Heart left ventricle (tissue), 16 donors: ENCODE measurements at places on chromosomes 16 and 17. TPM values are rescaled to one million over a fixed set of nuclear protein-coding genes. Genes with fewer than 3 reads are reported as not detected.

Gene SLC2A4
- total RNA-seq, result 176 TPM

GRCh38 chr16:66267292-66268014 lies 99.0 kb upstream of the CDH5 start:
- H3K36me3 ChIP-seq, result no peaks in the 10 kb centered on the region
- peak overlapping the region; percentile 39 for H3K27ac ChIP-seq
- DNase-seq, result no peak
- H3K4me1 ChIP-seq, result peaks cover 14% of the 10 kb centered on the region

GRCh38 chr16:22397464-22397863 lies 23.0 kb upstream of the CDR2 start:
- H3K27me3 ChIP-seq, result no peaks in the 10 kb centered on the region
- no peak overlapping the region for H3K27ac ChIP-seq
- no peak overlapping the region for H3K4me3 ChIP-seq
- H3K36me3 ChIP-seq, result no peaks in the 10 kb centered on the region

GRCh38 chr17:16171613-16172012 lies 43.7 kb downstream of the NCOR1 start:
- no peak for DNase-seq
- no peak overlapping the region for H3K4me3 ChIP-seq
- no peaks in the 10 kb centered on the region for H3K4me1 ChIP-seq
- H3K36me3 ChIP-seq, result peaks cover 52% of the 10 kb centered on the region
- no peaks in the 10 kb centered on the region for H3K27me3 ChIP-seq
- H3K27ac ChIP-seq, result no peak overlapping the region

DNA sequence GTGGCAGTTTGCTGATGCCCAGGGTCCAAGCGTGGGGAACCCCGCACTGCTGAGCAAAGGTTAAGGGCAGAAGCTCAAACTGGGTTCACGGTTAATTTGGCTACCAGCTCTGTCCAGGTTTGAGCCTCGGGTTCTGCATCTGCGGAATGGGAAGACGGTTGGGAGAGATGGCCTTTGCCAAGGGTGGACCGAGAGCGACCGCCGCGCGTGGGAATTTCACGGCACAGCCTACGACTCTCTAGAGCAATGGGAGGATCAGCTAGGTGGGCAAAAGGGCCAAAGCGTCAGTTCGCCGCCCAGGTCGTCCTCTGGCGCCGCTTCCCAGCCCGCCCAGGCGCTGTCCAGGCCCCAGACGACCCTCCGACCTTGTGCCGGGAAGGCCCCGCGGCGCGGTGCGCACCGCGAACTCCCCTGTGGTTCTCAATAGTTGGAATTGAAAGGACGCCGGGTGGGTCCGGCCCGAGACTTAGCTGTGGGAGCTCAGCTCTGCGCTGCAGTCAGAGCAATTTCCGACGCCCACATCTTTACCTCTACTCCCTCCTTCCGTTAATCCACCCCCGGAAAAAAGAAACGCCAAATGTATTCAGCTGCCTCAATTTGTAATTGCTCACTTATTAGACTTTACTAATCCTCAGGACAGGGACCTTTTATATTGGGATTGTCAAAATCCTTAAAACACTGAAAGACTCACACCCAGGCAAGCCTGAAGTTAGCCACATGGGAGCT lies 2.5 kb upstream of the HS3ST3B1 start:
- H3K4me1 ChIP-seq, result peaks cover 46% of the 10 kb centered on the region
- H3K27ac ChIP-seq, result no peak overlapping the region
- peaks cover 83% of the 10 kb centered on the region for H3K27me3 ChIP-seq
- DNase-seq, result no peak
- no peaks in the 10 kb centered on the region for H3K36me3 ChIP-seq
- peak overlapping the region; percentile 37 for H3K4me3 ChIP-seq

Gene KRTAP9-2
- total RNA-seq, result not detected

DNA sequence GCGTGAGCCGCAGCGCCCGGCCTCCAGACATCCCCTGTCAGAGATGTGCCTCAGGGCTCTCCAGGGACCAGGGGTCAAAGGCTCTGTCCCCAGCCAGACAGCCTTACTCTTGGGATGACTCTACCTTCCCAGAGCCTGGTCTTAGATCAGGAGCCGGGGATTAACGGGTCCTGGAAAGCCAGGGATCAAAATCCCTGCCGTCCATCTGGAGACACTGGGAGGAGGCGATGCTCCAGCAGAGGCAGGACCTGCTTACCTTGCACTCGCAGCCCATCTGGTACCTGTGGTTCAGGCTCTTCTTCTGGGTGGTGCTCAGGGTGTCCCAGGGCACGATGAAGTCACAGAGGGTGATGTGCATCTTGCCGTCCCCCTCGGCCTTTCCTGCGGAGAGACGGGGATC lies 16.7 kb upstream of the USP36 start:
- DNase-seq, result no peak
- H3K4me1 ChIP-seq, result peaks cover 9% of the 10 kb centered on the region
- no peak overlapping the region for H3K27ac ChIP-seq
- no peaks in the 10 kb centered on the region for H3K36me3 ChIP-seq

GRCh38 chr17:75065562-75066151 lies 18.6 kb downstream of the KCTD2 start:
- no peaks in the 10 kb centered on the region for H3K4me1 ChIP-seq
- H3K27me3 ChIP-seq, result no peaks in the 10 kb centered on the region
- peaks cover 15% of the 10 kb centered on the region for H3K36me3 ChIP-seq
- H3K27ac ChIP-seq, result no peak overlapping the region
- DNase-seq, result no peak

- no peak overlapping the region for H3K4me3 ChIP-seq
- H3K27ac ChIP-seq, result no peak overlapping the region
- no peaks in the 10 kb centered on the region for H3K27me3 ChIP-seq
- DNase-seq, result no peak
- no peaks in the 10 kb centered on the region for H3K4me1 ChIP-seq
- no peaks in the 10 kb centered on the region for H3K36me3 ChIP-seq
These were observed 470.2 kb downstream of the PMP22 start for GRCh38 chr17:14794961-14795360.

Gene CCL16
- not detected for total RNA-seq

GRCh38 chr17:48759288-48759687 lies 30.7 kb upstream of the HOXB13 start:
- H3K36me3 ChIP-seq, result no peaks in the 10 kb centered on the region
- H3K4me1 ChIP-seq, result no peaks in the 10 kb centered on the region
- DNase-seq, result no peak
- H3K4me3 ChIP-seq, result no peak overlapping the region
- H3K27me3 ChIP-seq, result peaks cover 45% of the 10 kb centered on the region

Gene HOXB7
- not detected for total RNA-seq

GRCh38 chr16:64417711-64418227 lies 704.1 kb downstream of the CDH11 start:
- DNase-seq, result no peak
- peaks cover 31% of the 10 kb centered on the region for H3K4me1 ChIP-seq
- H3K27ac ChIP-seq, result no peak overlapping the region
- no peak overlapping the region for H3K4me3 ChIP-seq
- H3K36me3 ChIP-seq, result no peaks in the 10 kb centered on the region

DNA sequence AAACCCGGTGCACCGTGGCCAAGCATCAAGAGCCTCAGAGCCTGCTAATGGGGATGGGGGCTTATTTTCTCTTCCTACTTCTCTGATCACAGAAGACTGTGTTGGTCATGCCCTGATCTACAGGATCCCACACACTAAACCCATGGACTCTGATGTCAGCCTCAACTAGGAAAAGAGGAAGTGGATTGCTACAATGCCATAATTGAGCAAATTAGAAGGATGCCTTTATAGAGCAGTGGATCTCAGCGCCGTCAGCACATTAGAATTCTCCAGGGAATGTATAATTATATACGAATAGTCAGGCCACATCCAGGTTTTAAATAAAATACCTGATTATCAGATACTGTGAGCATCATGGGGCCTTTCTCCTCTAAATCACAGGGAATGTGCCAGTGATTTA lies 64.8 kb downstream of the VAT1L start:
- no peaks in the 10 kb centered on the region for H3K4me1 ChIP-seq
- no peak overlapping the region for H3K27ac ChIP-seq
- DNase-seq, result no peak

DNA sequence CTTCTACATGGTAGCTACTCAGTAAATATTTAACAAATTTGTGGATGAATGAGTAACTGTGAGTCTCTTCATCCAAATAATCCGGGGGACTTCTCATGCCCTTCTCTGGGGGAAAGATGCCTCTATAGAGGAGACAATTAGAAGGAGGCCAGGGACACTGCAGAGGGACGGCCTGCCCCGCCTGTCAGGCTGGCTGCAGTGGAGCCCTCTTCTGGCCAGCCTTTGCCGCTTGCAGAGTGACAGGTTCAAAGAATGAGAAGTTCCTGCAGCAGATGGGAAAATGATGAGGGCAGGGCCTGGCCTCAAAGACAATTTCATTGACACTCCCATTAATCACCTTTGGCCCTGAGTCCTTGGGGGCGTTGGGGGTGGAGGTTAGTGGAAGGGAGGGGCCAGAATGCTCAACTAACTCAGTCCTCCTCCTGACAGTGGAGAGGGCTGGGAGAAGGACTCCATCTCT lies 339.0 kb downstream of the MAF start:
- no peaks in the 10 kb centered on the region for H3K27me3 ChIP-seq
- no peak overlapping the region for H3K27ac ChIP-seq
- no peaks in the 10 kb centered on the region for H3K36me3 ChIP-seq
- peak; percentile 57 for DNase-seq
- peaks cover 28% of the 10 kb centered on the region for H3K4me1 ChIP-seq

Gene TBC1D3I
- not detected for total RNA-seq

DNA sequence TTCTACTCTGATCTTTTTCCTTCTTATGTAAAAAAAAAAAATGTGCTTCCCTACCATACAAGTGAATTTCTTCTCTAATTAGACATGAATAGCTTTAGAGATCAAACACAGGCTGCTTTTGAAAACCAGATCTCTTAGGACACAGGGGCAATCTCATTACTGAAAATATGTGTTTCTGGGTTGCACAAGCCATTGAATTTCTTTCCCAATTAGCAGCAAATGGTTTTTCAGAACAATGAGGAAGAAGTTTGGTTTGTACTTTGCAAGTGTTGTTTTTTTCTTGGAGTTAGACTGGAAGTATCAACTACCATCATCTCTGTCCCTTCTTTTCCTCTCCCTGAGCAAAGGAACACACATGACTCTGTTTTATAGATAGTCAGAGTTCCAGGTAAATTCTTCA lies 5.6 kb upstream of the ANKS4B start:
- H3K27me3 ChIP-seq, result no peaks in the 10 kb centered on the region
- DNase-seq, result no peak
- no peaks in the 10 kb centered on the region for H3K36me3 ChIP-seq

DNA sequence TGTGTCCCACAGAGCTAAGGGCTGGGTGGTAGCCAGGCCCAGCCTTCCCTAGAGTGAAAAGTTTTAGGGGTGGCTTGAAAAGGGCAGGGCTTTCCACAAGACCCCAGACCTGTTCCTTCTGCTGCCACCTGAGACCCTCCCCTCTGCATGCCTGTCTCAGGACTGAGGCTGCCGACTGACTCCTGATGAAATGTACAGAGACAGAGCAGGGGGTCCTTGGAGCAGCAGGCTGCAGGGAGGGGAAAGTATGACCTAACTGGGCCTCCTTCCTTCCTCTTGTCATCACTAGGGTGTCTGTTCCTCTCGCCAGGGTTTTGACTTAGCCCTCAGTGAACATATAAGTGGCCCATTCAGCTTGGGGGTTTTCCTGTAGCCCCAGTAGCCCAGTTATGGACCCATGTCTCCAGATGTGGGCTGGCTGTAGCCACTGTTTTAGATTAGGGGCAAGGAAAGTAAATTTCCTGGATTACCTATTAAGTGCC lies 14.9 kb upstream of the NFATC3 start:
- peaks cover 32% of the 10 kb centered on the region for H3K4me1 ChIP-seq
- no peak for DNase-seq
- no peaks in the 10 kb centered on the region for H3K27me3 ChIP-seq
- no peak overlapping the region for H3K4me3 ChIP-seq
- H3K36me3 ChIP-seq, result no peaks in the 10 kb centered on the region

DNA sequence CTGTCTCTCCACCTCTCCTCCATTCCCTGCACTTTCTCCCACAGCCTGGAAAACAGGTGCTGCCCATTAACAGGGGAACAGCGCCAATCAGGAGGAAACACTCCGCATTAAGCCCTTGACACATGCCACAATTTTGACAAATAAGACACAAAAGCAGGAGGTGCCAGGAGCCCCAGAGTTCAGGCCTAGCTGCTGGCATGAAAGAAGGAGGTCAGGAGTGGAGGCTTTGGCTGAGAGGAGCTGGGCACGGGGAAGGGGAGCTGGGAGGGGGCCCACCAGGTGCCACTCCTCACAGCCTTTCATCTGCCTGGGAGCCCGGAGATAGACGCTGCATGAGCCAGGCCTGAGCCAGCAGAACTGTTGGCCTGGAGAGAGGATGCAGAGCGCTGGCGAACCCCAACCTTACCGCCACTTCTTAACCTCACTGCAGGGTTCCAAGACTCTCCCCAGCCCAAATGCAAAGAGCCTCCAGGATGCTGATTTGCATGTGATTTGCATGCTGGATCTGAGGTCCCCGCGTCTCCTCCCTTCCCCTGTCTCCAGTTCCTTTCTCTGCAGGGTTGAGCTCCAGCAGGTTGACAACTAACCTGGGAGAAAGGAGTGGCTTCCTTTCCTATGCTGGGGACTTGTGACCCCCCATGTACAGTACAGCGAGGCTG lies 139.8 kb upstream of the SDK2 start:
- no peaks in the 10 kb centered on the region for H3K36me3 ChIP-seq
- no peak overlapping the region for H3K4me3 ChIP-seq
- H3K27me3 ChIP-seq, result no peaks in the 10 kb centered on the region
- H3K27ac ChIP-seq, result no peak overlapping the region

Gene RFWD3
- total RNA-seq, result 10.2 TPM

Gene KRTAP9-4
- not detected for total RNA-seq
